Fibroblast of lung (primary cell): ENCODE measurements at places on chromosomes 7 and 10.

DNA sequence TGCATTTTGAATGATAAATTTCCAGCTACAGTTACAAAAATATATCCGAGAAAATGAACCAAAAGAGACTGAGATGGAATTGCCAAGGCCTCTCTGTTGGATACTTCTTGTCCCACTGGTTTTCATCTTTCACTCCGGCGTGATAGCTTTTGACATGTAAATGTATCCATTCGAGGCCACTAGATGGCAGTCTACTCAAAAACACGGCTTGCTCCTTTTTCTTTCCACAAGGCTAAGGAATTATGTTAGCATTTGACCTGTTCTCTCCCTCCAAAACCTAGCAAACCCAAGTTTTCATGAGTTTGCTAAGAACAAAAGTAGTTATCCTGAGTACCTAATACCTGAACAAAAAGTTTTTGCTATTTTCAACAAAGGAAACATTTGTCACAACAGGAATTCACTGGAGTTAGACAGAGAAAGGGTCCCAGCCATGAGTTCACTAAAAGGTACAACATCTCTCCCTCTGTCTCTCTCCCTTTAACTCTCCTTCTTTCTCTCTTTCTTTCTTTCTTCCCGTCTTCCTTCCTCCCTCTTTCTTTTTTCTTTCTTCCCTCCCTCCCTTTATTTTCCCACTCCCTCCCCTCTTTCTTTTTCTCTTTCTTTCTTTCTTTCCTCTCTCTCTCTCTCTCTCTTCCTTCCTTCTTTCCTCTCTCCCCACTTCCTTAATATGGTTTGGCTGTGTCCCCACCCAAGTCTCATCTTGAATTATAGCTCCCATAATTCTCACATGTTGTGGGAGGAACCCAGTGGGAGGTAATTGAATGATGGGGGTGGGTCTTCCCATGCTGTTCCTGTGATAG, 207.9 kb upstream of the MYO3A start:
- DNase-seq, result peak; percentile 46

GRCh38 chr7:36002900-36003299, 150.2 kb upstream of the EEPD1 start:
- DNase-seq, result no peak

DNA sequence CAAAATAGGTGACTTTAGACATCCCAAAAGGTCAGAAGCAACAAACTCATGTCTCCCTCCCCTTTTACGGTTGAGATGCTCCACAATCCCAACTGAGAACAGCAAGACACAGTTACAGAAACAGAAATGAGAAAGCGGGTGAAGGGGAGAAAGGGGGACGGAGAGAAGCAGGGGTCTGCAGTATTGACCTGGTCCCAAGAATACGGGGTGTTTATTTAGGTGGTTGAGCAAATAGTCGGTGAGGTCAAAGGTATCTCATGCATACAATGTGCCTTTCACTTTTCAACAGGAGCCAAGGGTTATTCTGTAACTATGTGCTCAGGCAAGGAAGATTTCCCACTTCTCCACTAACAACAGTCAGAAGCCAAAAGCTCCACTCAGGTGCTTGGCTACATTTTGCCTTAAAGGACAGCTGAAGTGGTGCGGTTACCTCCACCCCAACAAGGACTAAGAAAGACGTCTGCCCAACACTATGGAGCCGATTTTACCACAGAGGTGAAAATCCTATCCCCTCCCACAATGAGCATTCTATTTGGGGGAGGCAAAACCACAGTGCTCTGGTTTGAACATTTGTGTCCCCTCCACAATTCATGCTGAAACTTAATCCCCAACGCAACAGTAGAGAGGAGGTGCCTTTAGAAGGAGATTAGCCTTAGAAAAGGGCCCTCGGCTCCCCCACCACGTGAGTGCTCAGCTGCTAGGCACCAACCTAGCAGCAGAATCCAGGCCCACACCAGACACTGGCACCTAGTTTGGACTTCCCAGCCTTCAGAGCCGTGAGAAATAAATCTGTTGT, 77.9 kb downstream of the PARD3 start:
- no peak for DNase-seq

DNA sequence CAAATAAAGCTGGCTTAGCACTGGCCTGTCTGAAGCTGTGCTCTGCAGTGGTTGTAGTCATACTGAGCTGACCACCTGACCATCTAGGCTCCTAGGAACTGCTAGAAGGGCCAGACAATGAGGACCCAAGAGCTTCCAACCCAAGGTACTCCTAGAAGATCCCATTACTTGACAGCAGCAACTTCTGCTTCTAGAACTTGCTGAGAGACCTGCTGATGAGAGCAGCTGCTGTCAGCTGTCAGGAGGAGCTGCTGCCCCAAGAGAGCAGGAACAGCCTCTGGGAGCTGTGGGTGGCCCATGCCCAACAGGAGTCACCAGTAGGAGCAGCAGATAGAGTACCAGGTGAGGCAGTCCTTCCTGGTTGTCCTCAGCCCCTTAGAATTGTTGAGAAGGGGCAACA, 70.2 kb downstream of the RBM20 start:
- no peak for DNase-seq

GRCh38 chr10:21519941-21520436, 5.5 kb downstream of the SKIDA1 start:
- DNase-seq, result peak; percentile 90

GRCh38 chr7:474605-475424, 44.8 kb downstream of the PDGFA start:
- no peak for DNase-seq

- peak; percentile 82 for DNase-seq
Observed at GRCh38 chr10:71974489-71975021, 10.4 kb downstream of the CHST3 start.

DNA sequence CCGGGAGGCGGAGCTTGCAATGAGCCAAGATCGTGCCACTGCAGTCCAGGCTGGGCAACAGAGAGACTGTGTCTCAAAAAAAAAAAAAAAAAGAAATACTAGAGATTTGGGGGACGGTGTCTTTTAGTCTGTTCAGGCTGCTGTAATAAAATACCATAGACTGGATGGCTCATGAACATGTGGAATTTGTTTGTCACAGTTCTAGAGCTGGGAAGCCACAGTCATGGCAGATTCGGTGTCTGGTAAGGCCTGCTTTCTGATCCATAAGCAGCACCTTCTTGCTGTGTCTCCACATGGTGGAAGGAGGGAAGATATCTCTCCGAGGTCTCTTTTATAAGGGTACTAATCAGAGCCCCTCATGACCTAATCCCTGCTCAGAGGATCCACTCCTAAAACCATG, 102.7 kb upstream of the MKLN1 start:
- no peak for DNase-seq

DNA sequence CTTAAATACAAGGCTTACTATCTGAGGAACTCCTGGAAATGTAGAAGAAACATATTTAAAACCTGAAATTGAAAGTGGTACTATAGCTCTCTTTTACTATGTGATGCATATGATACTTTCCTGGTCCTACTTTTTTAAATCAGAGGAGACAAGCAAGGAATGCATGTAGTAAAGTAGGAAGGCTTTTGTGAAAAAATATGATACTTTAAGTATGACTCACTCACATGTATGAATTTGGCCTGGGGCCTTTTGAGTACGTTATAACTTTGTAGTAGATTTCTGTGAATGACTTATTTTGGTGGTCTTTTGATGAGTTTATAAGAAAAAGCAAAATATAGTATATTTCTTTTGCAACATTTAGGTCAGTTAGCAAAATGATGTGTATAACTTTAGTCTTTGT, 53.8 kb downstream of the TAX1BP1 start:
- DNase-seq, result peak; percentile 39

DNA sequence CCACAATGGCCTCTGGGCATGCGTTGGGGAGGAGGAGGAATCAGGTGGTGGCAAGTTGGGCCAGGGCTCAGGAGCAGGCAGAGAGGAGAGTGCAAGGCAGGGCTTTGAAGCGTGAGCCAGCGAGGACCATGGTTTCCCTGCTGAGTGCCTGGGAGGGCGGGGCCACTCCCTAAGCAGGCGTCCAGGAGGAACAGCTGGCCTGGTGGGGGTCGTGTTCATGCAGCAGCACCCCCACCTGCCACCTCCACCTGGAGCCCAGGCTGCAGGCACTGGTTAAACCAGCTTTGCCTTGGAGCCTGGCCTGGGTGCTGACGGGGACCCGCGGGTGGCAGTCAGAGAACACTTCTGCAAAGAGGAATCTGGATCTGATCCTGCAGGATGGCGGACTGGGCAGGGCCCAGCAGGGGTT, 24.2 kb upstream of the AQP1 start:
- DNase-seq, result no peak

- DNase-seq, result no peak
Observed at GRCh38 chr7:7125963-7126362, 56.4 kb upstream of the C1GALT1 start.

DNA sequence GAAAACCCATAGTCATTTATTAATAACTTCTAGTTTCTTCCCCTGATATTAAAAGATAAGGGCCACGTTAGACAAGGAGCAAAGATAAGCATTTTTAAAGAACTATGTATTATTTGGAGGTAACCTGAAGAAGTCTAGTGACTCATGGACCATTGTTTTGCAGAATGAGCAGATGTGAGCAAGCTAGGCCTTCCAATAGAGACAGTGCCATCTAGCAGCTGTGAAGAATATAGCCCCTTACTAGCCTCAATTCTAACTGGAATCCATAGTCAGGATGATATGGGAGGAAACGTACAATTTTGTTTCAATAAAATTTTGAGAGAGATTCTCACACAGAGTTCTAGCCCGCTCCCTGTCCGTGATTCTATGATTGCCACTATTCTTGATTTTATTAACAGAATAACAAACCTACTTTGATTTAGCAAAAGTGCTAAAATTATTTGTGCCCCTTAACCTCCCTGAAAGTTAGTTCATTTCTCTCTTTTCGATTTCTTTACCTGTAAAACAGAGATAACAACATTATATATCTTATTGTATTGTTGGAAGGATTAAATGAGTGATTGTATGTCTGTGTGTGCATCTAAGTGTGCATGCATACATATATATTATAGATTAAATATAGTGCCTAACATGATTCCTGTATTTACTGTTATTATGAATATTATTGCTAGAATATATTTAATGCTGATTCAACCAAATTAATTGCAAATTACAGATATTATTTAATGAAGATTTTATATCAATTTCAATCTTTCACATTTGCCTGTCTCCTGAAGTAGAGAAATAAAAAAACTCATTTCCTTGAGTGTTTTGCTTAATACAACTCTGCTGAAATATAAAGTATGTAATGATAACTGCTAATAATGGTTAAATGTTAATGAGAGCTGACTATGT, 22.7 kb downstream of the FAM237B start:
- DNase-seq, result peak; percentile 74

GRCh38 chr10:128150045-128150493, 23.8 kb upstream of the MKI67 start:
- DNase-seq, result peak; percentile 66
